ENCODE measurements at places on chromosomes 5 and 9.

DNA sequence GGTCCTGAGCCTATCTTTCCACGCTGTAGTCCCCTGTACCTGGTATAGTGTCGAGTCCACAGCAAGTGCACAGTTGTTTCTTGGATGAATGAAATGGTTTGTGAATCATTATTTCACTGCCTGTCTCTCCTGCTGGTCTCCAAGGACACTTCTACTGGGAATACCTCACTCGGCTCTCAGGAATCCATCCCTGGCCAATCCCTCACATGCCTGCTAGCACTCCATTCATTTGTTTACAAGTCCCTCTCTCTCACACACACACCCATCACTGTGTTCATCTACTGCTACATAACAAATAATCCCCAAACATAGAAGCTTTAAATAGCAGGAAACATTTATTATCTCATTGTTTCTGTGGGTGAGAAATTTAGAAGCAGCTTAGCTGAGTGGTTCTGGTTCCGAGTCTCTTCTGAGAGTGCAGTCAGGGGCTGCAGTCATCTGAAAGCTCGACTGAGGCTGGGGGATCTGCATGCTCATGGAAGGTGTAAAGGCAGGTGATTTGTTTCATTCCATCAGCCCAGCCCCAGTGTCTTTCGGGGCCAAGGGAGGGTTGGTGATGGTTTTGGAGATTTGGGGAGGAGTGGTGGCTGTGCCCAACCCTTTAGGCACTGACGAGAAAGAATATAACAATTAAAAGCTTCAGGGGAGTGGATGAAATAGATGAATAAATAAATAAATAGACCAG lies 132.7 kb upstream of the IER5L start:
- no peak for DNase-seq

- DNase-seq, result peak; percentile 22
Measured at GRCh38 chr5:54390015-54390414, 65.5 kb upstream of the HSPB3 start.

DNA sequence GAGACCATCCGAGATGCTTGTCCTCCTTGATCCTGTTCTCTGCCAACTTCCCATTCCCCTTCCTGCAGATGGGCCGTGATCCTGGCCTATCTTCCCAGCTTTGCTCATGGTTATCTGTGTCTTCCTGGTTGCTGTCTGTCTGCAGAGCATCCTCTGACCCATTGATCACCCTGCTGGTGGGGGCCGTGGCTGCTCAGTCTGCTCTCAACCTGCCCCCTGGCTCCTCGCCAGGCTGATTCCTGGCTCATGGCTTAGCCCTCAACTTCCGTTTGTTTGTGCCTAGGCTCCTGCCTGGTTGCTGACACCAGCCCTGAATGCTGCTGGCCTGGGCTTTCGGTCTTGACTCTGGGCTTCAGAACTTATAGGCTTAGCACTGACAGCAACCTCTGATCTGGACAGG lies 67.1 kb upstream of the SMIM15 start:
- no peak for DNase-seq

- no peak for DNase-seq
Measured at GRCh38 chr9:129580211-129580915, 40.5 kb downstream of the C9orf50 start.

GRCh38 chr5:174410716-174411478 lies 313.5 kb upstream of the MSX2 start:
- DNase-seq, result no peak

DNA sequence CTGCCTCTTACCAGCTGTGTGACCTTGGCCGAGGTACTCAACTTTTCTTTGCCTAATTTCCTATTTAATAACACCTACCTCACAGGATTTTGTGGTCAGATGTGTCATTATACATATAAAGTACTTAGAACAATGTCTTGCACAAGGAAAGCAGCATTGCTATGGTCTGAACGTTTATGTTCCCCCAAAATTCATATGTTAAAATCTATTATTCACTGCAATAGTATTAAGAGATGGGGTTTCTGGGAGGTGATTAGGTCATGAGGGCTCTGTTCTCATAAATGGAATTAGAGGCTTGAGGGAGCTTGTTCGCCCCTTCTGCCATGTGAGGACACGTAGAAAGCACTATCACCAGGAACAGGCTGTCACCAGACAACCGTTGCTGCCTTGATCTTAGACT lies 10.9 kb upstream of the RNF145 start:
- DNase-seq, result no peak

- DNase-seq, result no peak
Measured at GRCh38 chr5:76154009-76154690, 71.0 kb downstream of the SV2C start.

GRCh38 chr9:34127035-34127948 lies 794 bp upstream of the DCAF12 start:
- DNase-seq, result no peak

DNA sequence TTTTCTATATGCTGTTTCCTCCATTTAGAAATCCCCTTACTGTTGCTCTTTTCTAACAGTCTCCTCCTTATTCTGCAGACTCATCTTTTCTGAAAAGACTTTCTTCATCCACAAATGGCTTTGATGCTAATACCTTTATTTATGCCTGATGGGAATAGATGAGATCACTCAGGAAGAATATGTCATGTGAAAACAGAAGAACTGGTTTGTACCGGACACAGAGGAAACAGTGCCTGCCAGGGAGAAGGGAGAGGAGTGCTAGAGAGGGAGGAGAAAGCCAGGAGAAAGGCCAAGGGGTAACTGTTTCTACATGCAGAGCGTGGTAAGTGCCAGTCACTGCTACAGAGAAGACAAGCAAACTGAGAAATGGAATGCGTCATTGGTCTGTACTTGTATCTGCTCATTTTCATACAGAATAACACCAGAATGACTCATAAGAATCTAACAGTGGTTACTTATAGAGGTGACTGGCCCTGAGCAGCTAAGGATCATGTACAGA lies 45.9 kb upstream of the PJA2 start:
- DNase-seq, result peak; percentile 74

DNA sequence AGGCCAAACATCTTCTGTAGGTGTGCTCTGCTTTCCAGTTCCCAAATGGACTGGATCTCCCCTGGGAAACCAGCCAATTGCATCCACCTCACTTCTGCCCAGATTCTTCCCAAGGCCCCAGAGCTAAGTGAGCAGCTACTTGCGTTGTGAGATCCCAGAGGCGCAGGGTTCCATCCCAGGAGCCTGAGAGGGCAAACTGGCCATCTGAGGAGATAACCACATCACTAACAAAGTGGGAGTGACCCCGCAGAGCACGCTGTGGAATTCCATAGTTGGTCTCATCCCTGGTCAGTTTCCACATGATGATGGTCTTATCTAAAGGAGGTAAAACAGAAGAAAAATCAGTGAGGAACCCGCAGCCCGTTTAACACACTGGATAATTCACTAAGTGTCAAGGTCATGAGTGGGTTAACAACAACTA lies 1.7 kb downstream of the RACK1 start:
- no peak for DNase-seq

DNA sequence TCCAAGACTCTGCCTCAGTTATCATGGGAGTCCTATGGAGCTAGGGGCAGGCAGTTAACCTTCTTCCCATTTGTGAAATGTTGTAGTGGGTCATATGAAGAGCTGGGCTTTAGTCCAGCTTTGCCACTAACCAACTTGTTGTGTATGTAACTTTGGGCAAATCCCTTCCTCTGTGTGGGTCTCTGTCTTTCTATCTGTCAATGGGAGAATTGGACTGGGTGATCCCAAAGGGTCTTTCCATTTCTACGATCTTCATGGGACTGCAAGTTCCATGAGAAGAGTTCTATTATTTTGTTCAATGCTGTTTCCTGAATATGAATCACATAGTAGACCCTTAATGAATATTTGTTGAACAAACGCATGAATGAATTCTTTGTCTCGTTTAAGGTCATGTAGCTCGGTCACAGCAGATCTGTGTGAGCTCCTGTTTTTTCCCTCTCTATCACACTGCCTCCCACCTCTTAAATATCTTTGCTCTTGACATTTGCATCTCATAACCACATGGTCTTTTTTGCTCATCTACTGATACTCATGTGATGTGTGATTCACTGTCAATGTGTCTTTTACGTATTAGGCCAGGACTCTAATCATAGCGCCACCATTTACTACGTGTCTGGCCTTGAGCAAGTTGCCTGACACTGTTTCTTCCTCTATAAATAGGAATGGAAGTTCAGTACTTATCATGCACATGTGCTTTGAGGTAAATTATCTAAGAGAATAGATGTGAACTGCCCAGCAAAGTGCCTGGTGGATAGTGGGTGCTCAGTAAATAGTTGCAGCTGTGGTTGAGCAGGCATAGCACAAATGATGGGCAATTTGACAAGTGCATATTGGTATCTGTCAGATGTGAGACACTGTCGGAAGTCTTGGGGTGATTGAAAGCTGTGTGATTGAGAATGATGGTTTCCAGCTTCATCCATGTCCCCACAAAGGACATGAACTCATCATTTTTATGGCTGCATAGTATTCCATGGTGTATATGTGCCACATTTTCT lies 37.4 kb downstream of the PTTG1 start:
- peak; percentile 100 for DNase-seq

- DNase-seq, result no peak
Measured at GRCh38 chr5:4924577-4924976, 215.6 kb upstream of the ADAMTS16 start.

GRCh38 chr5:130692770-130693169 lies 472.3 kb downstream of the HINT1 start:
- no peak for DNase-seq
